NB4 (cell line): ENCODE measurements at places on chromosomes 4 and X.

GRCh38 chr4:29805245-29805644 lies 914.9 kb upstream of the PCDH7 start:
- DNase-seq = peak; percentile 15

DNA sequence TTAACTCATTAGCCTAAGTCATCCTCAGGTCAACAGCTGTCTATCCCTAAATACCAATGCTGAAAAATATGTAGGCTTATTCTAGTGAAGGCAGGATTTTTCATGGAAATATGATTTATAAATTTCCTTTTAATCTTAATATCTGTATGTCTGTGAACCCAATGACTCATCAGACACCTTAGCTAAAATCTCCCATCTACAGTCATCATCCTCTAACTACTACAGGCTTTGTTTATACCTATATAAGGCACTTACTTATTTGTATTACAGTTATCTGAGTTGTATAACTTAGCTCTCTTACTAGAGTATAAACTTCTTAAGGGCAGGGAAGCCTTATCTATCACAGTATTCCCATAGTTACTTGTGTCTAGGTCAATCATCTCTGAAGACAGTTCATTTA lies 24.2 kb downstream of the AMMECR1 start:
- no peak for DNase-seq

DNA sequence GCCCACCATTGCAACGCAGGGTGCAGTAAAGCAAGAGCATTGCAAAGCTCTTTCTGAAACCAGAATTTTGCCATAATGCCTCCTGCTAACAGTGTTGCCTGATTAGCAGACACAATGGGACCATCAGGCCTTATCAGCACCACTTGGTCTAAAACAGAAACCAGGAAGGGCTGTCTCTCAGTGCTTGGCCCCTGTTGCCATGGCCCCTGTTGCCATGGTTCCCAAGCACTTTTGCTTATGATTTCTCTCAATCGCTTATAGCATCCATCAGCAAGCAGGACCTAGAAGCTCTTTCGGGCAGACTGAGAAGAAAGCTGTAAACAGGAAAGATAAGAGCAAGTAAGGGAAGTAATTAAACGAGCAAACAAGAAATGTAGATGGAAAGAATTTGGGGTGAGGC lies 36.8 kb downstream of the RTL5 start:
- peak; percentile 54 for DNase-seq

- no peak for DNase-seq
Measured at GRCh38 chrX:113892401-113892800, 691.5 kb upstream of the HTR2C start.

GRCh38 chrX:12903646-12904045 lies 2.8 kb upstream of the TLR8 start:
- DNase-seq = no peak

GRCh38 chr4:56787380-56787779 lies 34.1 kb downstream of the SPINK2 start:
- no peak for DNase-seq

- DNase-seq = no peak
Measured at GRCh38 chr4:25110527-25111329, 49.5 kb downstream of the SEPSECS start.

- DNase-seq = no peak
Measured at GRCh38 chr4:138567696-138568095, 325.5 kb upstream of the SLC7A11 start.

GRCh38 chrX:7111518-7111917 lies 36.0 kb upstream of the STS start:
- DNase-seq = no peak

DNA sequence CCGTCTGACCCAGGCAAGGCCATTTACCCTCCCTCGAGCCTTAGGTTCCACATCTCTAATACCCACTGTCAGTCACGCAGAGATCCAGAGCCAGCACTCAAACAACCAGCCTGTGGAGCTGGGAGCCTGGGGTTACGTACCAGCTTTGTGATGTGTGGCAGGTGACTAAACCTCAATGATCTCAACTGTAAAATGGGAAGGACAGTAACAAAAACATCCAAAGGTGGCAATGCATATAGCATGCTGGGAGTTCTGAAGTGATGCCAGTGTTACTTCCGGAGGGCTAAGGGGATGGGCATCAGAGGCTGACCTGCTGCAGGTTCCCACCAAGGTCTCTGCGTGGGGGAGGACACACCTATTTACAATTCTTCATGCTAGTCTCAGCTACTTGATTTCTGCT lies 6.0 kb downstream of the GRPEL1 start:
- no peak for DNase-seq

GRCh38 chr4:47786958-47787370 lies 50.9 kb downstream of the CORIN start:
- peak; percentile 66 for DNase-seq

- peak; percentile 25 for DNase-seq
Measured at GRCh38 chrX:150696331-150696730, 3.1 kb downstream of the MTMR1 start.

GRCh38 chr4:164866817-164867490 lies 10.0 kb upstream of the APELA start:
- no peak for DNase-seq

GRCh38 chr4:133190098-133190497 lies 41.0 kb downstream of the PCDH10 start:
- no peak for DNase-seq

- DNase-seq = no peak
Measured at GRCh38 chr4:171947400-171947799, 134.2 kb downstream of the GALNTL6 start.

DNA sequence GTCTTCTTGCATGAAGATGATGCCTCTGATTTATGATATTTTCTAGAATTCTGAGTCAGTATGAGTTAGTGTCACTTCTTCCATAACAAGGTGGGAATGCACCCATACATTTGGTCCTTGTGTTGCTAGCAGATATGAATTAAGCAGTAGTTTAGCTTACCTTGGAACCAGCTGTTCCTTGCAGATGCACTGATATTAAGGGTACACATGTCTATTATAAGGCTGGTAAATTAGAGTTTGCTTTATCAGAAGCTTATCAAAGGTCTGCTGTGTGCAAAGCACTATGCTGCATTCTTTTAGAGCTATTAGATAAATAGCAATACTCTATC lies 36.5 kb downstream of the AFF1 start:
- no peak for DNase-seq

DNA sequence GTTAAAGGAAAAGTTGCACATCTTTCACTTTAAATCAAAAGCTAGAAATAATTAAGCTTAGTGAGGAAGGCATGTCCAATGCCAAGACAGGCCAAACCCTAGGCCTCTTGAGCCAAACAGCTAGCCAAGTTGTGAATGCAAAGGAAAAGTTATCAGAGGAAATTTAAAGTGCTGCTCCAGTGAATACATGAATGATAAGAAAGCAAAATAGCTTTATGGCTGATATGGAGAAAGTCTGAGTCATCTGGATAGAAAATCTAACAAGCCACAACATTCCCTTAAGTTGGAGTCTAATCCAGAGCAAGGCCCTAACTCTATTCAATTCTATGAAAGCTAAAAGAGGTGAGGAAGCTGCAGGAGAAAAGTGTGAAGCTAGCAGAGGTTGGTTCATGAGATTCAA lies 23.8 kb downstream of the NPFFR2 start:
- no peak for DNase-seq

- DNase-seq = no peak
Measured at GRCh38 chrX:109535578-109535977, 1.1 kb upstream of the NXT2 start.

DNA sequence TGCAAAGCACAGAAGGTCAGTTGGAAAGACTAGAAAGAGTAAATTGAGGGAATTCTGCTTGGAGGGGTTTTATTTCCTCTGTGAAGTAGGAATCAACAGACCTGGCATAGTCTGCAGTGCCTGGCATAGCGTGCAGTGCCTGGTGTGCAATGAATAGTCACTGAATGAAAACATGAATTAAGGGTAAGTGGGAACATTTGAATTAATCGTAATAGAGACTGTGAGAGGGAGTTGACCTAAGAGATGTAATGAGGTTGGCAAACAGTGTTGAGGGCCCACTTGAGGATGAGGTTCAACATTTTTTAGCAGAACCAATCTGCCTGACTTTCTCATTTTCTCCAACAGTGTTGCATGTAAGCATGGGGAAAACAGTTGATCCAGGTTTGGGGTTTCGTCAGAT lies 377.2 kb upstream of the FTHL17 start:
- DNase-seq = no peak

DNA sequence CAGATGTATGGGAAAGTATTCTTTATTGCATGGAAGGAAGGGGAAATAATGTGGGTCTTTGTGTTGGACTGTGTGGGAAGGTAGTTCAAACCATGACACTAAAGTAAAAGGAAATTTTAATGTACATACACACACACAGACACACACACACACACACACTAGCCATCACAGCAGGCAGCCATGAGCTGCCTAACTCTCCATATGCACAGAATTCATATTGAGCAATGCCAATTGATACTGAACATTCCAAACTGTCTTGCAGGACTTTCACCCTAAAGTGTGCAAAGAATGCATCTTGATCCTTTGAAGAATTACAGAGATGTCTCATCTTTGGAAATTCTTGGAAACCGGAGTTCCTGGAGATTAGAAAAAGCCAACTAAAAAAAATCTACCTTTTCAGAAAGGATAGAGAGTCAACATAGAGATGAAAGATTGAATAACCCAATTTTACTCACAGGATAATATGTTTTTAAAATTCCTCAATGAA lies 120.6 kb upstream of the MBNL3 start:
- no peak for DNase-seq

DNA sequence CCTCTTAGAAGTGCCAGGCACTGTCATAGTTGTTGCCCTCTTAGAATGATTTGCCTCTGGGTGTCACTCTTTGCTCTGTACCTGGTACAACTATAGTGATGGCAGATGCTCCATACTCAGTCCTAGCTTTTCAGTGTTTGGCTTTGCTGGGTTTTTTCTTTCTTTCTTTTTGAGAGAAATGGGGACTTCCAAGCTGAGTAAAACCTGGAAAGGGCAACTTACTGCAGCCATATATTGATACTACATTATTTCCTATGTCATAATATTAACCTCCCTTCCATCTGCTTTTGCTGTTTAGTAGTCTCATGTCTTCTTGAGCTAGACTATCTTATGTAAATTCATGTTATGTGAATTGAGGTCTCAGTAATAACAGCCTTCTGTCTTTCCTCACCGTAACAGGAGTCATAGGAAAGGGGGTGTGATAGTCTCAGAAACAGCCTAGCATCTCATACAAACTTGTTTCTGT lies 49.0 kb downstream of the NIPAL1 start:
- DNase-seq = no peak

DNA sequence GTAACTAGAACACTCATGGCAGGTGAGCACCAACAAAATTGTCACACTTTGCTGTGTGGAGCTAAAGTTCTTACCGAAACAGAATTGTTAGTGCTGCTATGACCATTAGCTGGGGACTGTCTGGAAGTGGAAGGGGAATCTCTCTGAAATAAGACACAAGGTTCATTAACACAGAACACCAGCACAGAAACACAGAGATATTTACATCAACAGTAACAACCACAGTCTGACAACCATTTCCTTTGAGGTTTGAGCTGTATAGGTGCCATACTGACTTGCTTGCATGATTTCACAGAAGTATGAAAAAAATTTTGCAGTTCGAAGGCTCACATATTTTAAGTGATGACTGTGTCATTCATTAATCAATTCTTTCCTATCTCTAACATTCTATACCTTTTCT lies 109.8 kb downstream of the NYX start:
- no peak for DNase-seq

- no peak for DNase-seq
Measured at GRCh38 chr4:20251031-20251795, 492 bp upstream of the SLIT2 start.

GRCh38 chrX:71128915-71129765 lies 10.7 kb downstream of the MED12 start:
- DNase-seq = peak; percentile 78

GRCh38 chrX:88881536-88881935 lies 134.5 kb downstream of the CPXCR1 start:
- no peak for DNase-seq

DNA sequence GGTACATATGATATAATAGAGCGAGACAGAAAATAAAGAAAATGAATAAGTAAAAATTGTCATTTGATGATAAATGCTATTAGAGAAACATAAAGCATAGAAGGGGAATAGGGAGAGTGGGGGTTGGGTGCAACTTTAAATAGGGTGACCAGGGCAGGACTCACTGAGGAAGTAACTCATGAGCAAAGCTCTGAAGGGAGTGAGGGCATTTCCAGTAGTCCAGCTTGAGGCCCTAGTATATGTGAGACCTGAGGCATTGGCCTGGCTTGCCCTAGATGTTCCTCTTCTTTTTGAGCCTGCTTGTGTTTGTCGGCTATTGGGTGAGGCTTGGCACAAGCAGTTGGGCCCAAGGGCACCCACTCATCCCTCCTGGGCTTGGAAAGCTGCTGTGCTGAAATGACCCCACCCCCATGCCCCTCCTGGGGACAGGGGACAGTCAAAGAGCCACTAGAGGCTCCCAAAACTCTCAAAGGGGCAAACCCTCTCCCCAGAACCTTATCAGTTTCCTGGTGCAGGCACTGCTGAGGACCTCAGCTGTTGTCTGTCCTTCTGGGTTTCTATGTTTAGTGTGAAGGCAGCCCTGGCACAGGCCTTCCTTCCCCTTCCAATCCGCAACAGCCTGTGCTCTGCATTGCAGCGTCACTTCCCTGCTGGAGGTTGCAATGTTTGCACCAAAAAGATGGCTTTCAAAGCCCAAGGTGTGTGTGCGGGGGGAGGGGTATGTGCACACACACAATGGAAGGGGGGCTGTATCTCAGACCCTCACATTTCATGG lies 40.1 kb downstream of the APLN start:
- DNase-seq = no peak

- peak; percentile 46 for DNase-seq
Measured at GRCh38 chr4:127732623-127733328, 2.6 kb downstream of the SLC25A31 start.

- no peak for DNase-seq
Measured at GRCh38 chr4:162046135-162046534, 117.7 kb downstream of the FSTL5 start.

- DNase-seq = no peak
Measured at GRCh38 chr4:10030972-10031667, 9.8 kb upstream of the SLC2A9 start.

GRCh38 chrX:108033890-108034289 lies 11.0 kb upstream of the VSIG1 start:
- no peak for DNase-seq
